ENCODE measurements at places on chromosomes 11 and 22. TPM values are rescaled to one million over a fixed set of nuclear protein-coding genes. Genes with fewer than 3 reads are reported as not detected.
A peak's percentile ranks its signal among the peaks of the same experiment; 100 is the strongest.

- DNase-seq, result peak; percentile 82
Measured at GRCh38 chr22:21102659-21103267, 57.0 kb downstream of the LRRC74B start.

DNA sequence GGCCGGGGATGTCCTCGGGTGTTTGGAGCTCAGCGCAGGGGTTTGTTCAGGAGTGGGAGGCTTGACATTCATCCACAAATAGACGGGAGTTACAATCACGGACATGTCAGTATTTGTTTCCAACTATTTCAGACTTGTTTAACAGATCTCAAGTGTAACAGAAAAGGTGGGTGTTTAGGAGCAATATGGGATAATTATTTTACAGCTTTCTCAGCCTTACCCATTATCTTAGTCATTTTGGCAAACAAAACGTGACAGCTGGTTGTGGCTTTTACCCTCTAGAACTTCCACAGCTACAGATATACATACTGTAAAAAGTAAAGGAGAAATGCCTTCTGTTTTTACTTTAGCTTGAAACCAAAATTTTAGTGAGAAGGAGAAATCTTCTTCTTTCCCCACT, 178.7 kb upstream of the TMEM45B start:
- DNase-seq, result no peak

GRCh38 chr22:45683248-45683647, 11.6 kb downstream of the ATXN10 start:
- DNase-seq, result no peak

The GPHA2 gene
- total RNA-seq, result not detected

The FRMD8 gene
- 43.9 TPM for total RNA-seq

The MMP13 gene
- total RNA-seq, result not detected

- DNase-seq, result no peak
Measured at GRCh38 chr11:65383778-65384177, 1.3 kb upstream of the SLC25A45 start.

DNA sequence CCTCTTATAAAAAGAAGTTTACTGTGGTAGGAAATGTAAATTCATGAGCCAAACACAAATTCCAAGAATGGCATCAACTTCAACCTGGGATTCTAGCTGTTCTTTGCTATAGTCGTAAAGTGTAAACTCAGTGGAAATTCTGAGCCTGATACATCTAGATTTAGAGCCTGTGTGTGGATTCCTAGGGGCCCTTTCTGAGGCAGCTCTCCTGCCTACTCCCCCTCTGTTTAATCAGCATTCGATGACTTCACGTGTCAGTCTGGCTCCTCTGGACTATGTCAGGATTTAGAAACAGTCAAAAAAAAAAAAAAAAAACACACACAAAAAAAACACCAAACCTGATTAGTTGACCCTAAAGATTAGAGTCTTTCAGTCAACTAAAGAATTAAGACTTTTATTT, 93.1 kb upstream of the SC5D start:
- DNase-seq, result no peak

DNA sequence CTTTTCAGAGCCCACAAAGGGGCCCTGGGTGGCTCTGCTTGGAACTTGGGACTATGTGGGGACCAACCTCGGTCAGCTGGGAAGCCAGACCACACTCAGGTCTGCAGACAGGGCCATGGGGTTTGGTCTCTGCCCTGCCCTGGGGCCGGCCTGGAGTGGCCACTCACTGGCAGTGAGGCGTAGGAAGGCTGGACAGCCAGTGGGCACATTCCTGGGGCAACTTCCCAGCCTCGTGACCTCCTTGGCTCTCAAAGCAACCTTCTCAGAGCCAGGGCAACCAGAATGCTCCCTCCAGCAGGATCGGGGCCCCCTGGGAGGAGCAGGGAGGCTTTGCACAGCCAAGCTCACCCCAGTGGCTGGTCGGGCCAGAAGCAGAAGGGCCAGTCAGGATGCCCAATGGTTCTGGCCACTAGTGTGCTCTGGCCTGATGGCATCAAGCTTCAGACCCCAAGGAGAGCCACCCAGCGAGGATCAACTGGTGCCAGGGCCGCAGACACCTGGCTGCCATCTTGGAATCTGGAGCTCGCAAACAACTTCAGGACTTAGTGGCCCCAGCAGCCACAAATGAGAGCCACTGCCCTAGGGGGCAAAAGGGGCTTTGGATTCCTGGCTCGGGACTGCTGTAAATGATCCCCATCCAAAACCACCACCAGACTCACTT, 87.1 kb downstream of the MYEOV start:
- no peak for DNase-seq

DNA sequence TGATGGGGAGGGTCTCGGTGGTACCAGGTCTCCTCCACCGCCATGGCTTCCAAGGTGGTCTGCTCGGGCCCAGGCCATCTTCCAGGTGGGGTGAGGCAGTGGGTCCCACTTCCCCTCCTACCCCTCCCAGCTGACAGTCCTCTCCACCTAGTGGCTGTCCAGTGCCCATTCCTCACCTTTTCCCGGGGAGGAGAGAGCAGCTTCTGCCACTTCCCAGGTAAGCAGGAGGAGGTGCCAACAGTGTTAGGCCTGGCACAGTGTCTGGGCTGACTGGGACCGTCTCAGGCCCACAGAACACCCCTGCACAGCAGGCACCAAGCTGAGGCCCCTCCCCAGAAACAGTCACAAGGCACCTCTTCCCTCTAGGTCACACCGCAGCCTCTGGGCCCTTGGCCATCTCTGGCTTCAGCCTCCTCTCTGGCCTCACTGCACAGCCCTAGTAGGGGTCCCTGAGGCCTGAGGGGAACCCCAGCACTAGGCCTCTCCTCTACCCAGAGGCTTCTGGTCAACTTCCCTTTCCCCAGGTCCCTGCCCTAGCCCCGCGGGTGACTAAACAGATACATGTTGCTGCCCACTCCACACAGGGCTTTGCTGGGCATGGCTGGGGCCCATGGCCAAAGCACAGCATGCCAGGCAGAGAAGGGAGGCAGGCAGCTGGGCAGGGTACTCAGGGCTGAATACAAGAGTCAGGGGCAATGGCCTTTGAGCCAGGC, 2.3 kb upstream of the ANKRD13D start:
- no peak for DNase-seq

- no peak for DNase-seq
Measured at GRCh38 chr11:27874998-27875830, 175.0 kb upstream of the BDNF start.

The SPATA19 gene
- total RNA-seq, result not detected

DNA sequence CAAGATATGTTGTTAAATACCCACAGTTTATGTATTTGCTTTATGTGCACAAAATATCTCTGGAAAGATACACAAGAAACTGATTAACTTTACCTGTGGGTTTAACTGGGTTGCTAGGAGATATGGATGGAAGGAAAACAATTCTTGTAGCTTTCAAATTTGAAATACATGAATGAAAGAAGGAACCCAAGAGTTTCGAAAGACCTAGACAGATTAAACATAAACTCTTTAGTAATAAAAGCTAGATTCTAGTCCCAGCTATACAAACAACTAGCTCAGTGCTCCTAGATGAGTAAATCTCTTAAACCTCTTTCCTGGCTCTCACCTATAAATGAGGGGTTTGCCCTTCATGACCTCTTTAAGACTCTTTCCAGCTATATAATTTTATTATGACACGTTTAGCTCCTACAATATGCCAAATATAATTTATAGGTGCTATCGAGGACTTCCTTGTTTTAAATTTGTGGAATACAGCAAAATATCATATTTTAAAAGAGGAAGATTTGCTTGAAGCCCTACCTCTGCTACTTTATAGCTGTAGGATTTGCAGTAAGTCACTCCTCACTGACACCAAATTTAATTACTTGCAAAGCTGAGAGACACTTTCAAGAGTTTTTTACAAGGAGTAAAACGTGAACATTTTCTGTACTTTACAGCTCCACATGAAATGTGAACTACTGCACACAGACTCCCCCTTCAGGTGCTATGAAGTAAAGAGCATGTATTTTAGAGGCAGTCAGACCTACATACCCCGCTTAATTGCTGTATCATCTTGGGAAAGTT, 50.7 kb downstream of the RRAS2 start:
- no peak for DNase-seq

The NPTXR gene
- total RNA-seq, result 2.0 TPM

- DNase-seq, result no peak
Measured at GRCh38 chr22:20955548-20955947, 11.5 kb upstream of the AIFM3 start.

DNA sequence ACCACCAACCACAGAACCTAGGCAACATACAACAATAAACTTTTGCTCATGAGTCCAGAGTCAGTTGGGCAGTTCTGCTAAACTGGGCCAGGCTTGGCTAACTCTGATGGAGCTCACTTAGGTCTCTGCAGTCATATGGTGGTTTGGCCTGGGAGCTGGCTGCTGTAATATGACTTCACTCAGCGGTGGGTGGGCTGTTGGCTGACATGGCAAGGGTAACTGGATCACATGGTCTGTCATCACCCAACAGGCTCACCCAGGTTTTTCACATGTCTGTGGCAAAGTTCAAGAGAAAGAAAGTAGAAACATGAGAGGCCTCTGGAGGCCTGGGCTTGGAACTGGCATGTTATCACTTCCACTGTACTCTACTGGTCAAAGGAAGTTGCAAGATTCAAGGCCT, 43.2 kb upstream of the CLMP start:
- DNase-seq, result peak; percentile 31

The OLFML1 gene
- total RNA-seq, result 2.8 TPM

- DNase-seq, result peak; percentile 32
Measured at GRCh38 chr11:75946531-75947530, 131.8 kb downstream of the UVRAG start.

DNA sequence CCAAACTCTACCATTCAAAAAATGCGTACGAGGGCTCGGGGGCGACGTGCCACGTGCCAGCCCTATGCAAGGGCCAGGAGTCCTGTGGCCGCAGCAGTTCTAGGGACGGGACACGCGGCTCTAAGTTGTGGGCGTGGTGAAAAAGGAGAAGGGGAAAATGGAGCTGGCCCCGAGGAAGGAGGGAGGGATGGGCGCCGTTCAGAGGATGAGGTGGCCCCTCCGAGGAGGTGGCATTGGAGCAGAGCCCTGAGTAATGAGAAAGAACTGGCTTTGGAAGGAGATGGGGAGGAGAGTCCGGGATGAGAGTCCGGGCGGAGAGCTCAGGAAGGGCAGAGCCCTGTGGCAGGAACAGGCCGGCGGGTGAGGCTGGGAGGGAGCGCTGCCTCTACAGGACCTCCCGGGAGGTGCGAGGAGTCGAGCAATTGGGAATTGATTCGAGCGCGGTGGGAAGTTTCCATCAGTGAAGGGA, 21.0 kb downstream of the OTUB1 start:
- peak; percentile 27 for DNase-seq

The PGM2L1 gene
- 7.8 TPM for total RNA-seq

GRCh38 chr11:84019571-84020194, 733.5 kb upstream of the CCDC90B start:
- no peak for DNase-seq

DNA sequence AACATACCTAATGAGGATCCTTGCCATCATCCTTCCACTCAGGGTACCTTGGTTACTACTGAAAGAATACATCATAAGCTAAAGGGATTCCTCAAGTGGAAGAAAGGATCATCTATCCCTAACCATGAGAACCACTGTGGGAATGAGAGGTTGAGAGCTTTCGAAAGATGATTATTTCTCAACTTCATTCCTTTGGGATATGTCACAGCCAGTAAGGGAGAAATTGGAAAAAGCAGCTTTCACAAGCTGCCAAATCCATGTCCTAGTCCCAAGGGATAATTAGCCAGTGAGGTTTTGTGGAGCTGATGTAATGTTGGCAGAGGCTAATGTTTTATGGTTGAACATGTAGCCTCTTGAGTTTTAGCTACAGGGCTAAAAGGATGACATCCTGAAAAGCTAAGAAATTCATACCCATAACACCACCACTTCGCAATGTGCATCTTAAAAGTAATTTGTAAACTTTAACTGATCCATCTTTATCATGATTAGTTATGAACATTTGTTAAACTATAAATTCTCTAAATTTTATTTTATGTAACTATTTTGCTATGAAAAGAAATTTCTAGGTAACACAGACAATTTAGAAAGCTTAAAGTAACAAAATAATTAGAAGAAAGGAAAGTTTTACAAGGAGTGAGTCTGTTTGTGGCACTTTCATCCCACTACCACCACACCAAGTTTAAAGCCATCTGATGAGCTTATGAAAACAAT, 123.9 kb downstream of the MRTFA start:
- DNase-seq, result no peak
